ENCODE measurements at places on chromosomes 11 and 22. TPM values are rescaled to one million over a fixed set of nuclear protein-coding genes. Genes with fewer than 3 reads are reported as not detected.

LRRC56 gene
- 0.25 TPM for total RNA-seq

THRSP gene
- not detected for total RNA-seq

SMIM35 gene
- total RNA-seq, result not detected

MRGPRX2 gene
- not detected for total RNA-seq

KIAA0930 gene
- total RNA-seq, result 34.8 TPM

OR52B4 gene
- not detected for total RNA-seq

MMP1 gene
- 1,928 TPM for total RNA-seq

BATF2 gene
- total RNA-seq, result 0.26 TPM

DRD4 gene
- not detected for total RNA-seq

MMP27 gene
- not detected for total RNA-seq

OR10D3 gene
- not detected for total RNA-seq

MMP13 gene
- not detected for total RNA-seq

PLEKHA7 gene
- total RNA-seq, result 0.31 TPM

FLRT1 gene
- total RNA-seq, result under 0.01 TPM

UBQLNL gene
- total RNA-seq, result 0.13 TPM

BTBD18 gene
- total RNA-seq, result not detected

PRR33 gene
- total RNA-seq, result not detected

SAA1 gene
- not detected for total RNA-seq

DEUP1 gene
- not detected for total RNA-seq

POU2AF2 gene
- total RNA-seq, result not detected

CD3D gene
- total RNA-seq, result not detected

TRPM5 gene
- not detected for total RNA-seq

MUC5AC gene
- total RNA-seq, result under 0.01 TPM

GPR83 gene
- total RNA-seq, result 0.26 TPM

KCNQ1OT1 gene
- 2.3 TPM for total RNA-seq

SCUBE1 gene
- total RNA-seq, result 0.19 TPM

EHF gene
- total RNA-seq, result 0.06 TPM

MS4A18 gene
- not detected for total RNA-seq

HMGXB4 gene
- total RNA-seq, result 13.1 TPM

TMEM86A gene
- total RNA-seq, result 0.12 TPM

OR4D5 gene
- total RNA-seq, result not detected

SELENOM gene
- total RNA-seq, result 129 TPM

PARVB gene
- 22.5 TPM for total RNA-seq

MRPL49 gene
- total RNA-seq, result 34.2 TPM

CD248 gene
- total RNA-seq, result 21.9 TPM

NDUFS8 gene
- 87.2 TPM for total RNA-seq

CCDC188 gene
- 3.5 TPM for total RNA-seq

C11orf91 gene
- 0.19 TPM for total RNA-seq

SYNGR1 gene
- total RNA-seq, result 9.0 TPM

BARX2 gene
- total RNA-seq, result not detected

OR6T1 gene
- not detected for total RNA-seq

TRIM48 gene
- not detected for total RNA-seq

SLC22A25 gene
- total RNA-seq, result not detected

SMARCB1 gene
- total RNA-seq, result 16.2 TPM

TUBGCP6 gene
- total RNA-seq, result 30.5 TPM

PANX2 gene
- total RNA-seq, result 0.79 TPM

MAJIN gene
- total RNA-seq, result not detected

OR2AG1 gene
- total RNA-seq, result not detected

SESN3 gene
- total RNA-seq, result 55.0 TPM

OR5T2 gene
- not detected for total RNA-seq

CRYAB gene
- total RNA-seq, result 45.1 TPM

POU2F3 gene
- not detected for total RNA-seq

DBX1 gene
- not detected for total RNA-seq

PDHX gene
- total RNA-seq, result 27.7 TPM

SLCO2B1 gene
- total RNA-seq, result 0.06 TPM
